Keratinocyte (primary cell): ENCODE measurements at places on chromosomes 16 and 17.

DNA sequence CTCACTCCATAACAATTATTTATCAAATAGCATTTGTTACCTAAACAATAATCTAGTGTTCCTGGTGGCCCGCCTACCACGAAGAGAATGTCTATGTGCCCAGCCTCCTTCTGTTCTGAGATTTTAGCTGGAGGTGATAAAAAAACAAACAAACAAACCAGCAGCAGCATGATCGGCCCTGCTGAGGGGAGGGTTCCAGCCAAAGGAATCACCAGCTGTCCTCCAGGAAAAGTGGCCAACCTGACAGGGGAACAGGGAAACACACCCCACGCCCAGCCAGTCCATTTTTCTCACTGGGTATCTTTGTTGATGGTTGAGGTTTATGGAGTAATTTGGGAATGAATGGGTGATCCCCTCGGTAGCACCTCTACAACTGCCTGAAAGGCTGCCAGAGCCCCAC is 203.0 kb upstream of the DYNLRB2 start:
- no peaks in the 10 kb centered on the region for H3K36me3 ChIP-seq
- H3K27ac ChIP-seq: no peak overlapping the region
- peaks cover 18% of the 10 kb centered on the region for H3K27me3 ChIP-seq
- H3K4me1 ChIP-seq: no peaks in the 10 kb centered on the region
- no peak overlapping the region for H3K4me3 ChIP-seq

- no peaks in the 10 kb centered on the region for H3K36me3 ChIP-seq
- no peaks in the 10 kb centered on the region for H3K4me1 ChIP-seq
- no peak for DNase-seq
- no peak overlapping the region for H3K4me3 ChIP-seq
- H3K27me3 ChIP-seq: peaks cover 7% of the 10 kb centered on the region
Measured at GRCh38 chr17:79422236-79422635, 188.6 kb downstream of the RBFOX3 start.

DNA sequence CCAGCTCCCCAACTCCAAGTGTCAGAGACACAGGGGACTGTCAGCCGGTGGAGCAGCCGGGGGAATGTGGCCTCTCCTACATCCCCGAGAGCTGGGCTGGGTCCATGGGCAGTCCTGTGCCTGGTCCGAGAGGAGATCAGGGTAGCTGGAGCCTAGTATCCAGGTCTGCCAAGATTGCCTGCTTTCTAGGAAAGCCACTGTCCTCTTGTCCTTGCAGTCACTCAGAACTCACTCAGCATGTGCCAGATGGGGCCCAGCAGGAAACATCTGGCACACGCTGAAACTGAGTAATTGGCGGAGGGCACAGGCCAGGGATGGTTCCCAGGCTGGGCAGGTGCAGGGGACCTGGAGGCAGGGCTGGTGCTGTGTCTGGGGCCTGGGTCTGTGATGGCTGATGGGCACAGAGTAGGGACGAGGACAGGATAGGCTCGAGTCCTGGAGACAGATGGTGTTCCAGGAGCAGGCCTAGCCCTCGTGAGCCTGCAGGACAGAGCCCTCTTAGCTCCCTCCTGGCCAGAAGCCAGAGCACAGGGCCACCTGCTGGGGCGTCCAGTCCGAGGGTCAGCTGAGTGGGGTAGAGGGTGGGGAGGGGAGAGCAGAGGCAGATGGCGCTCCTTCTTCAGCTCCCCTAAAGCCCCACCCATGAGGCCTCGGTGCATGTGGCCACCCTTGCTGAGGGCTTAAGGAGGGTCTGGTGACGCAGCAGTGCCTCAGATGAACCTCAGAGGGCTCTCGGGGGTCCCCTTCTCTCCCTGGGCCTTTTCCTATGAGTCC is 31.1 kb downstream of the ADCY7 start:
- no peak overlapping the region for H3K4me3 ChIP-seq
- H3K36me3 ChIP-seq: no peaks in the 10 kb centered on the region
- no peak for DNase-seq
- peaks cover 2% of the 10 kb centered on the region for H3K4me1 ChIP-seq
- H3K27me3 ChIP-seq: no peaks in the 10 kb centered on the region

DNA sequence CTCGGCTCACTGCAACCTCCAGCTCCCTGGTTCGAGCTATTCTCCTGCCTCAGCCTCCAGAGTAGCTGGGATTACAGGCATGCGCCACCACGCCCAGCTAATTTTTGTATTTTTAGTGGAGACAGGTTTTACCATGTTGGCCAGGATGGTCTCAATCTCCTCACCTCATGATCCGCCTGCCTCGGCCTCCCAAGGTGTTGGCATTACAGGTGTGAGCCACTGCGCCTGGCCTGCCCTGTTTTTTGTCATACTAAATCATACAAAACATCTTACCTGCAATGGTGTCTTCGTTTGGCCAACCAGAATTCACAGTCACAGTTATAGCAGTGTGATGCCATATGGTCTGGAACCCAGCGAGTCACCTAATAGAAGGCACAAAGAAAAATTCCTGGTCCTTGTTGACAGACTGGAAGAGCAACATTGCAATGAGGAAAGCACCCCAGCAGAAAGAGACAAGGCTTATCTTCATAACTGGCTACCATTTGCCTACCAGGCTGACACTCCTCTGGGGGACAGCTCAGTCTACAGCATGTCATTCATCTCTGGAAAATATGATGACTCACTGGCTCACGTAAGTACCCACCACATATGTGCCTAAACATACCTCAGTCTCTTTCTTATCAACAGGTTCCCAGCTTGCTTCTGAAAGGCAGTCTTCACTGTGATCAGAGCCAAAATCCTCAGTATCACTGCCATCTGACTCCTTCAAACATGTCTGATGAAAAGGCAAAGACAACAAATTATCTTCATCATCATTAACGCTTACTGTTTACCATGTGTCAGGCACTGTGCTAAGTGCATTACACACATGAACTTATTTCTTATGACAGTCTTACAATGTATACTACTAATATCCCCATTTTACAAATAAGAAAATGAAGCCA is 4.3 kb upstream of the HSF5 start:
- no peaks in the 10 kb centered on the region for H3K4me1 ChIP-seq
- H3K27me3 ChIP-seq: no peaks in the 10 kb centered on the region
- no peak for DNase-seq
- no peak overlapping the region for H3K4me3 ChIP-seq
- H3K36me3 ChIP-seq: peaks cover 20% of the 10 kb centered on the region

DNA sequence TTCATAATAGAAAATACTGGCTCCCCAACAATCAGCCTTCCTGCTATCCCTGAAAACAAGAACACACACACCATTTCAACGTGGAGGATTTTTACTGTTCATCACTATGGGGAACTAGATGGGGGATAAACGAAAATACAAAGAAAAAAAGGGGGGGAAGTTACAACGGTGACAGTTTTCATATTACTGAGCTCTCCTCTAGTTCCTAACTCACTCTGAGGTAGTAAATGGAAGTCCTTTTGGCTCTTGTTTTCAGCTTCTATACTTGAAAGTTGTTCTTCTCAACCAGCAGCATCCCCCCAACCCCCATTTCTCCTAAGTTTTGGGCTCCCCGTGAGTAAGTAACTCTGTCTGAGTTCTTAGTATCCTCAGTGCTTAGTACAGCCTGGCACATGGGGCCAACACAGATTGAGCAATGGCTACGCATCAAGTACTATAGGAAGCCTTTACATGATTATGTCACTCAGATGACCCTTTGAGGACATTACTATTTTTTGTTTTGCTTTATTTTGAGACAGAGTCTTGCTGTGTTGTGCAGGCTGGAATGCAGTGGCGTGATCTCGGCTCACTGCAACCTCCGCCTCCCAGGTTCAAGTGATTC is 4.2 kb upstream of the CORO7 start:
- H3K4me3 ChIP-seq: no peak overlapping the region
- H3K36me3 ChIP-seq: no peaks in the 10 kb centered on the region
- peaks cover 4% of the 10 kb centered on the region for H3K4me1 ChIP-seq
- no peaks in the 10 kb centered on the region for H3K27me3 ChIP-seq
- no peak overlapping the region for H3K27ac ChIP-seq

GRCh38 chr17:49480836-49481615 is 14.1 kb upstream of the NGFR start:
- no peak for DNase-seq
- no peak overlapping the region for H3K27ac ChIP-seq
- no peaks in the 10 kb centered on the region for H3K36me3 ChIP-seq
- H3K27me3 ChIP-seq: peaks cover 47% of the 10 kb centered on the region
- H3K4me3 ChIP-seq: no peak overlapping the region
